T-cell (primary cell): ENCODE measurements at places on chromosomes 16 and 17.
A peak's percentile ranks its signal among the peaks of the same experiment; 100 is the strongest.

DNA sequence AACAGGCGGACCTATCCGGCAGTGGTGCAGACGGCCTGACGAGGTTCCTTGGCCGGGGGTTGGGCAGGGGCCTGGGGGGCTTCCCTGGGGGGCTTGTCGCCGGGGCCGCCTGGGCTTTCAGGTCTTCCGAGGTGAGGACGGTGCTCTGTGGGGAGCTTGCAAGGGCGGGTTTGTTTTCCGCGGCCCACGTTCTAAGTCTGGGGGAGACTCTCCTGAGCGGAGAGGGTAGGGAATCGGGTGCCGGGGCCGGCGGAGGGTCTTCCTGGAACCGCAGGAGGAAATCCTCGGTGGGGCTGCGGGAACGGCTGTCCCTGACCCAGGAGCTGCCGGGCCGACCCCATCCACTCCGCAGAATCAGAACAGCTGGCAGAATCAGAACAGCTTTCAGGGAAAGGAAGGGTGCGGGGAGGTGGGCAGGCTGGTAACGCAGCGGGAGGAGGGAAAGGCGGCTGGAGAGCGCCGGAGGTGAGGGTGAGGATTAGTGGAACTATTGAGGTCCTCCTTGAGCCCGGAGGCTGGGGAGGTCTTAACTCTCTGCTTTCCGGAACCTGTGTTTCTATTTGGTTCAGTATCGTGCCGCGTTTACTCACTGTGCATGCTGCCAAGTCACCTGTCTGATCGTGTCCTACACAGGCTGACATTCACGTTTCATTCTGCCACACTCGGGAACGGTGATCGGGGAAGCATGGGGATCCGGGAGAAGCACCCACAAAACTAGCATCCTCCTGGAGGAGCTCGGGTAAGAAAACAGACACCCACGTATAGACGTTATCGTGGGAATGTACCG is 28.9 kb downstream of the CPSF4L start:
- DNase-seq, result peak; percentile 12

DNA sequence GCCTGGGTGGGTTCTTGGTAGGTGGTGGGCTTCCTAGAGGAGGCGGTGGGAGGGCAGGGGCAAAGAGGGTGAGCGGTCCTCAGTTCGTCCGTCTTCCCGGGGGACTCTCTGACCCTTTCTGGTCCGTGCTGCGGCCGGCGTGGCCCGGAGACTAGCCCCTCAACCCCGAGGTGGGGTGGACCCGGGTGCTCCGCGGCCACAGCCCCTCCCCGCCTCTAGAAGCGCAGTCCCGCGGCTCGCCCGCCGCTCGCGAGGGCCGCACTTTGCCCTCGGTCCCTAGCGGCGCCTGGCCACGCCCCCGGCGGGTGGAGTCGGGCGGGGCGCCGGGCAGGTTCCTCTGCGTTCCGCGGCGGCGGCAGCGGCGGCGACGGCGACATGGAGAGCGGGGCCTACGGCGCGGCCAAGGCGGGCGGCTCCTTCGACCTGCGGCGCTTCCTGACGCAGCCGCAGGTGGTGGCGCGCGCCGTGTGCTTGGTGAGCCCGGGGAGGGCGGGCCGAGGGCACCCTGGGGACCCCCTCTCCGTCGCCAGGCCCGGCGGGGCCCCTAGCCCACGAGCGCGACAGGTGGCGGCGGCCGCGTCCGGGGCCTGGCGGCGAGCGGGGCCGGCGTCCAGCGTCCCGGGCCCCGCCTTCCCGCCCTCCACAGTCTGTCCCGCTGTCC is at the start of gene SYNGR2:
TSS of gene SYNGR2 (plus strand) at position 340 of the 661 bp plus-strand sequence. CDS start at position 376, 36 bp downstream.
- DNase-seq, result peak; percentile 89

DNA sequence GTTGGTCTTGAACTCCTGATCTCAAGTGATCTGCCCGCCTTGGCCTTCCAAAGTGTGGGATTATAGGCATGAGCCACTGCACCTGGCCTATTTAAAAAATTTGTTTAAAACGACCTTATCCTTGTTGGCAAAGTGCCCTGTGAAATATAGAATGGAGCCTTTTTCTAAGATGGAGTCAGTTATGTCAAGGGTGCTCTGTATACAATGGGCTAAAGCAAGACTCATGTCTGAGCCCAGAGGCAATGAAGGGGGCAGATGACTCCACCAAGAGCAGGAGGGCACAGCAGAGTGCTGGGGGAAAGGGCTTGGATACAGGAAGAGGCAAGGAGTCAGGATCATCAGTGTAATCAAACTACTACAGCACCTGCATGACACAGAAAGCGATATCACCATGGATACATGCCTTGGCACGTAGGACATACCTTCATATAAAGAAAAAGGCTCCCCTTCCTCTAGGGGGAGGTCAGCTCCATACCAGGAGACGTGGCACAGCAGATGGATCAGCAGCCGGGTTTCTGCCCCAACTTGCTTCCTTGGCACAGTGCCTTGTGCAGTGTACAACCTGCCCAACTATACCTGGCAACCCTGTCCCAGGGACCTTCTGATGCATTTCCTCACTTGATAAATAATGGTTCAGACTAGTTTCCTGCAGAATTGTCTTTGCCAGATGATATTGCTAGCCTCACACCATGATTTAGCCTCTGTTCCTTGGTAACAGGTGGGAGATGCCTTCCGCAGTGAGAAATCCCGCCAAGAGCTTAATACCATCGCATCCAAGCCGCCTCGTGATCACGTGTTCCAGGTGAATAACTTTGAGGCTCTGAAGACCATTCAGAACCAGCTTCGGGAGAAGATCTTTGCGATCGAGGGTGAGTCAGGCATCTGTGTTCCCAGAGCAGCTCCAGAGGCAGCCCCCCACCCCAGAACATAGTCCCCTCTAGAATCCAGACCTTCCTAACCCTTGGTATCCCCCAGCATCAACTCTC is 15.3 kb downstream of the ITGAM start:
- no peak for DNase-seq

GRCh38 chr17:6660805-6661463 is 9.4 kb downstream of the C17orf100 start:
- no peak for DNase-seq

- DNase-seq, result no peak
Measured at GRCh38 chr16:87098976-87099720, 218.0 kb downstream of the C16orf95 start.
